NCI-H1092 (cell line): ENCODE measurements at places on chromosomes 4 and X.

DNA sequence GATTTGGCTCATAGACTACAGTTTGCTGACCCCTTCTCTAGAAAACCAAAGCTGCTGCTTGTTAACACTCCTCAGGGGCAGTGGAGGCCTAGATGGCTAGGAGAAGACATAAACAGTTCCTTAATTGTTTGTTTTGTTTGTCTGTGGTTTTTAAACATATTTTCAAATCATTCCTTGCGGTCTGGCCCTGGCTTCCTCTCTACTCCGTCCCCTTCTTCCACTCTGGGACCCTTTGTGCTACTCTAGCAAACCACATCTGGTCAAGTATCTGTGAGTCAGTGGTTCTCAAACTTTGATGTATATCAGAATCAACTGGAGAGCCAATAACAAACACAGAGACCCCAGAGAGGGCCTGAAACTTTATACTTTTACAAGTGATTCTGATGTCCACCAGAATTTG is 36.1 kb downstream of the FRMPD4 start:
- DNase-seq, result no peak

DNA sequence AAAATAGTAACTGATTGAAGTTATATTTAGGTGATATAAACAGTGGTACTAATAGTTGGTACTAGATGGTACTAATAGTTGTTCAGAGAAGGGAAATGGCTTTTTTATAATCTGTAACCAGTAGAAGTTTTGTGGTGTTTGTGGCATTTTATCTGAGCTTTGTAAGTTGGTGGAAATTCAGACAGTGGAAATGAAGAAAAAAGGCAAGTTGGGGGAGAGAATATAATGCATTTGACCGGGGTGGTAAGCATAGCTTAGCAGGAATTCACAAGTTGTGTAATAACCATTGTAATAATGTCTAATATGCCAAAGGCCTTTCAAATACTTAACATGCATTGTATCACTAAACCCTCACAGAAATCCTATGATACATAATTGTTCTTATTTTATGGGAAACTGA is 36.3 kb downstream of the DTHD1 start:
- DNase-seq, result no peak

DNA sequence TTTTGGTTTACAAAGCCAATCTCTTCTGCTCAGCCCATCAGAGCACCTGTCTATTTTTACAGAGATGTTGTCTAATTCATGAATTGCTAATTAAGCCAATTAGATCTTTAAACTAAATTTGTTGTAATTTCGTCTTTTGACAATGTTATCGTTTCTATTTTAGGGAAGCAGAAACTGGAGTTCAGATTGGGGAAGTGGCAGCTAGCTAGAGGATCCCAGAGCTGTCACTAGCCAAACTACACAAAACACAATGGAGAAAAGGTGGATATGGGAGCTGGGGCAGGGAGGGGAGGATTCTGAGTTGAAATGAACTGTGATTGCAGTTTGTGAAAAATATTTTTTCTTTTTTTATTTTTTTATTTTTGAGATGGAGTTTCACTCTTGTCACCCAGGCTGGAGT is 35.8 kb downstream of the CASP3 start:
- no peak for DNase-seq

DNA sequence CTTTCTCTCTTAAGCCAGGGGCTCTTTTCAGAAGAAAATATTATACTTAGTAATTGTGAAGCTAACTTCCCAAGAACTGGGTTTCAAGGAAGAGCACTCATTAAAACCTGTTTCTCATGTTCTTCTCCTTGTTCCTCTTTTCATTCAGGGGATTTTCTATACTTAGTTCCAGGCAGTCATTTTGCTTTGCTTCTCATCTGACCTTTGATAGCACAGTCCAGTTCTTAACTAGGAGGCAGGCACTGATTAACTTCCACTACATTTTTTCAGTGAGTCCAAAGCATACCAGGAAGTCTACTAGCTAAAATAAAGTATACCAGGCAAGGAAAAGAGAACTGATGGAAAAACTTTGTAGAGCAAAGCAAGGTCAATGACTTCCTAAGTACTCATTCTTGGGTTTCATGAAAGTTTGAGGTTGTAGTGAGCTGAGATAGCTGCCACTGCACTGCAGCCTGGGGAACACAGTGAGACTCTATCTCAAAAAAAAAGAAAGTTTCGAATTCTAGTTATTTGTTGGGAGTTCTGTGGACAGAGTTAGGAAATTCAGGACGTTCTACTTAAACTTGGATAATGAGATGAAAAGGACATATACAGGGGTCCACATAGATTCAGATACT is 190.1 kb upstream of the HS3ST1 start:
- no peak for DNase-seq

DNA sequence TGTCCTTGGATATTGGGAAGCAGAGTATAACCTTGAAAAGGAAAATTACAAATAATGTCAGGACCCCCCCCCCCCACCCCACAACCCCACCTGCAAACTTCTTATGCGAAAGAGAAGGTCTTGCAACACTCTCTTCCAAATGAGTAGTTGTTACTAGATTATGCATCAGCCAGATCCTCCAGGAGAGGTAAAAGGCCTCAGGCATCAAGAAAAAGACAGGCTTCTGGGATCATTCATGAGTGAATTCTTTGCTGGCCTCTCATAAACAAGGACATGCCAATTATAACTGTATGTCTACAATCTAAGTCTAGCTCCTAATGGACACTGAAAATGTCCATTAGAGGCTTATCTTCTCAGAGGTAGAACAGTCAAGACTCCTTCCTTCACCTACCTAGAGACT is 1443.3 kb downstream of the RAPGEF2 start:
- no peak for DNase-seq

DNA sequence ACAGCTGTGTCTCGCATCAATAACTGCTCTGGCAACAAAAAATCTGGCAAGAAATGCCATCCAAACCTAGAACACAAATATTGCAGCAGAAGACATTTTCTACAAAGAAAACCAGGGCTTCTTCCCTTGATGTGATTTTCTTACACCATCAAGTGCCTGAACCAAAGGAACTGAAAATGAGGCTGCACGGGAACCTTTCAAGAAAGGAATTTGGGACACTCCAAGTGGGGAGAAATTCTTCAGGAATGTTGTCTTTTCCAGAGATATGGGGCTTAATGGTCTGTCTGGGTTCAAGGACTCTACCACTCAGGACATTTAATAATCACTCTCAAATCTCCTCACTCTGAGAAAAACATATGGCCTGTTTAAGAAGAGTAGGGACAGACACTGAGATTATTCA is 57.6 kb downstream of the PRDM5 start:
- DNase-seq, result no peak

- no peak for DNase-seq
These were observed 50.8 kb downstream of the PRPS1 start for GRCh38 chrX:107678957-107679740.

- no peak for DNase-seq
These were observed 288.0 kb downstream of the AFF2 start for GRCh38 chrX:148788449-148788848.

GRCh38 chrX:19193565-19193964 is 71.3 kb upstream of the ADGRG2 start:
- no peak for DNase-seq

GRCh38 chr4:149291463-149291862 is 524.2 kb downstream of the IQCM start:
- DNase-seq, result no peak

GRCh38 chr4:188297873-188298272 is 158.6 kb downstream of the TRIML1 start:
- DNase-seq, result no peak

DNA sequence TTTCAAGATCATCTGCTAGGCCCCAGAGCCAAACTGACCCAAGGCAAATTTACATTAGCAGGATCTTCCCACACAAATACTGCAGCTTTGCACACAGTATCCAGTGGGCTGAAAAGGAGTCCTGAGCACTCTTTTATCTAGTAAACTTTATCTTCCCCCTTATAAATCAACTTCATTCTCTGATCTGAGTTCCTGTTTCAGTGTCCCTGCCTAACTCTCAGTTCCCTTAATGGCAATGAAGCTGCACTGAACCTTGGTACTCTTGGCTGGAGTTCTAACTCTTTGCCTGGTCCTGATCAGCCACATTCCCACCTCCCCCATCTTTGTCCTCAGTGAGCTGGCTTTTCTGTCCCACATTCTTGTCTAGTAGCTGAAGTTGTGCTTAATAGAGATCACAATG is 37.4 kb downstream of the EDA2R start:
- no peak for DNase-seq

DNA sequence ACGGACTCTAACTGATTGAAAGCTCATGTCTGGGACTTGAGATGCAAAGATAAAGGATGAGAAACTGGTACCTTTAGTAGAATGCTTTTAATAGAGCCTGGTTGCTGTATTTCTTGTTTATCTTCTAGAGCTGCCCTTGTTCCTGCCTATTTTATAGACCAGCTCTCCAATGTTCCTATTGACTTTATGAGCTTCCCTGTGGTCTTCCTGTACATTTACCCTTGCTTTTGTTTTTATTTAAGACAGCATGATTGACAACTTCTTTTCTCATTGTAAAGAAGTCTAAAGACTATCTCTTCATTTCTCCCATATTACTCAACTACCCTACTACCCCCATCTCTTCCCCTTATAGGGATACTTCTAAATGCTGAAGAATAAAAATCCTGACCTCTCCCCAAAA is 174.7 kb downstream of the UGT8 start:
- DNase-seq, result no peak

GRCh38 chr4:14337892-14338584 is 664.2 kb upstream of the CPEB2 start:
- DNase-seq, result no peak

DNA sequence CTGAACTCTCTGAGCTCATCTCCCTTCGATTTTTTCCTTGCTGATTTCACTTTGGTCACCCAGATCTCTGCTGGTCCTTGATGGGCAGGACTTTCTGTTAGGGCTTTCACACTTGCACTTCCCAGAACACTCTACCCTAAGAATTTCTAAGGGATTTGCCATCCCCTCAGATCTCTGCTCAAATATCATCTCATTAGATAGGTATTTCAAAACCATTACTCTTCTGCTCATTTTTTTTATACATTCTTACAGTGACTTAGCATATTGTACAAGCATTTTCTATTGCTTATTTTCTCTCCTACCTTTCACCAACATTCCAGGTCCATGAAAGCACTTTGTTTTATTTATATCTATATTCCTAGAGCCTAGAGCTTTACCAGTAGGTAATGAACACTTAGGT is 913.3 kb downstream of the PDHA2 start:
- no peak for DNase-seq

DNA sequence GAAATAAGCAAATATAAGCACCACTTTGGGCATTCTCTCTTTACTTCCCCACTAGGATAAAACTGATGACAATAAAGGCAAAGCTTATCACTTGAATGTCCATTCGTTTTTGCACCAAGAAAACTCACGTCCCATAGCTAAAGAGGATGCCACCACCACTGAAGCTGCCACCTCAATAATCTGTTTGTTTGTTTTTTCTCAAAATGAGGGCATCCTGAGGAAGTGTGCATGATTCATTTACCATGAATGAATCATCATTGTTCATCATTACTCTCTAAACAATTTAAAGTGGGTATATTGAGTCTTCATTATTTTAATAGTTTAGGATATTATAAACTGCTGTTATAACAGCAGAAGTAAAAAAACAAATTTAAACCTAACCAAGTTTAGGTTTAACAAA is 168.2 kb downstream of the DCTD start:
- no peak for DNase-seq

DNA sequence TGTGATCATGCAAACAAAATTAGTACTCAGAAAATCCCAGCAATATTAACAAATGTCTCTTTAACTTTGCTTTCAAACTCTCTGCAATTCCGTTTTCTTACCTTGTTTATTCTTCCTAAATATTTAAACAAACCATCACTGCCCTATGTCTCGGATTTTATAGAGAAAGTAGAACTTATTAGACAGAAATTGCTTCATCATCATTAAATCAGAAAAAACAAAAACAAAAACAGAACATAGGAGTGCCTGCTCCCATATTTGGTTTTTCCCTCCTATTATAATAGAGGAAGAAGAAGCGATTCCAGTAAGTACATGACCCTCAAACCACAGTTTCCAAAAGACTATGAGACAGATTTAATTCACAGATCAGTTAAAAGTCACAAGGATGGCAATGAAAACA is 1228.0 kb downstream of the RPA4 start:
- DNase-seq, result no peak
